T-helper 22 cell (primary cell): ENCODE measurements at places on chromosomes 3 and 15.

- DNase-seq = no peak
Measured at GRCh38 chr3:109072194-109072593, 45.7 kb downstream of the MORC1 start.

DNA sequence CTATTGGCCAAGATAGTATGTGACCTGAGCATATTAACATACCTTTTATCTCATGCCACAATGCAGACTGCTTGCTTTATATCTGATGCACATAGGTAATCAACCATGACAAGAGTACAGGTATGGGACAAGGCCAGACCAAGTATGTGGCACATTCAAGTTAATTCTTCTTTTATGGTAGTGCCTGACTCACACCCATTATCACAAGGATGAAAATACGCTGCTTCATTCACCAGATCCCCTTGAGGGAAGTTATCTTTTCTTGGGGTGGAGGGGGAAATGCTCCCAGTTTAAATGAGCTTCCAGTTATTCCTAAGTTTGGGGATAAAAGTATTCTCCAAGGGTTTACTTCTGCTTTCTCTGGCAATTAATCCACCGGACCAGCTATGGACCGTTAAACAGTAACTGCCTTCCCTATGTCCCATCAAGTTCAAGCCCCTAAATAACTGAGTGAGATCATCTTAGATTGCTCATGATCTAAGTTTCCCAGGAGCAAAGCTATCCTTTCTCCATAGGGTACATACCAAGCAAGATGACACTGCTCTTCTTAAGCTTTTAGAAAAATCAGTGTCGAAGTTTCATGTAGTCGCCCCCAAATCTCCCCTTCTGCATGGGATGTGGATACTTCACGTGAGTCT lies 1.9 kb downstream of the COL8A1 start:
- no peak for DNase-seq

GRCh38 chr15:57273402-57273801 lies 102.9 kb upstream of the CGNL1 start:
- no peak for DNase-seq

DNA sequence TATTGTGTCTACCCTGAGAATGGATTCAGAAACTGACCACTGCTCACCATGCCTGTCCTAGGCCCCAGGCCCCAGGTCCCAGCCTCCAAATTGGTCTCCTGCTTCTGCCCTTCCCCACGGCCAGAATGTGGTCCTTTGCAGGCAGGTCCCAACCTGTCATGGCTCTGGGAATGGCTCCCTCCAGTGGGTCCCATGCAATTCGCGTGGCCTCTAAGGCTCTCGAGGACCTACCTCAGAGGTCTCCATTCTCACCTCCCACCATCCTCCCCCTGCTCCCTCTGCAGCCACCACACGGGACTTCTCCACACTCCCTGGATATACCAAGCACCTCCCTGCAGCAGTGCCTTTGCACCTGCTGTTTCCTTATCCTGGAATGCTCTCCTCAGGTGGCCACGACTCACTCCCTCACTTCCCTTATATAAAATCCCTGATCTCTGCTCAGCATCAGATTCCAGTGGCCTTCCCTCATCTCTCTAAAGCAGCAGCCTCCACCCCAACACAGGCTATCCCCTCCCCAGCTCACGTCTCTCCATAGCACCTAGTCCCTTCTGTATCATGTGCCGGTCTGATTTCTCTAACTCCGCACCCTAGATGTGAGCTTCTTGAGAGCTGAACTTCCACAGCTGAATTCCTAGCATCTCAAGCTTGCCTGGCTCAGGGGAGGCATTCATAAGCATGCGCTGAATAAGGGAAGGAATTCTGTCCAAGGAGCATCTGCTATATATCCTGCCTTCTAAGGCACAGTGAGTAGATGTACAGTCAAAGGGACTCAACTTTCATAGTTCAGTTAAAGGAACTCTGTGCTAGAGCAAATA lies 56.9 kb downstream of the ARRDC4 start:
- DNase-seq = no peak

GRCh38 chr3:62602129-62602770 lies 228.9 kb upstream of the FEZF2 start:
- no peak for DNase-seq

DNA sequence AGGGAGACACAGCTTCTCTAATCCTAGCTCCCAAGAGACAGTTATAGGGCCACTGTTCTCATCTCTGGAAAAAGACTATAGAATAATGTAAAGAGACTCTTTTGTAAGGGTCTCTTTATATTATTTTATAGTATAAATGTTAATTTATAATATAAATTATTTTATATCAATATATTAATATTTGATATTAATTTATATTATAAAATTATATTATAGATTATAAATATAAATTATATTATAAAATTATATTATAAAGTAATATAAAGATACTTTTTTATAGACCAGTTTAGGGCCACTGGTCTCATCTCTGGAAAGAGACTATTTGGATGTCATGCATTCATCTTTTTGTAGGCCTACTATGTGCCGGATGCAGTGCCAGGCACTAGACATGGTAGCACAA lies 53.9 kb downstream of the SV2B start:
- no peak for DNase-seq

GRCh38 chr15:71449363-71449762 lies 334.1 kb downstream of the THSD4 start:
- no peak for DNase-seq

- no peak for DNase-seq
Measured at GRCh38 chr15:78438619-78439285, 736 bp downstream of the IREB2 start.

DNA sequence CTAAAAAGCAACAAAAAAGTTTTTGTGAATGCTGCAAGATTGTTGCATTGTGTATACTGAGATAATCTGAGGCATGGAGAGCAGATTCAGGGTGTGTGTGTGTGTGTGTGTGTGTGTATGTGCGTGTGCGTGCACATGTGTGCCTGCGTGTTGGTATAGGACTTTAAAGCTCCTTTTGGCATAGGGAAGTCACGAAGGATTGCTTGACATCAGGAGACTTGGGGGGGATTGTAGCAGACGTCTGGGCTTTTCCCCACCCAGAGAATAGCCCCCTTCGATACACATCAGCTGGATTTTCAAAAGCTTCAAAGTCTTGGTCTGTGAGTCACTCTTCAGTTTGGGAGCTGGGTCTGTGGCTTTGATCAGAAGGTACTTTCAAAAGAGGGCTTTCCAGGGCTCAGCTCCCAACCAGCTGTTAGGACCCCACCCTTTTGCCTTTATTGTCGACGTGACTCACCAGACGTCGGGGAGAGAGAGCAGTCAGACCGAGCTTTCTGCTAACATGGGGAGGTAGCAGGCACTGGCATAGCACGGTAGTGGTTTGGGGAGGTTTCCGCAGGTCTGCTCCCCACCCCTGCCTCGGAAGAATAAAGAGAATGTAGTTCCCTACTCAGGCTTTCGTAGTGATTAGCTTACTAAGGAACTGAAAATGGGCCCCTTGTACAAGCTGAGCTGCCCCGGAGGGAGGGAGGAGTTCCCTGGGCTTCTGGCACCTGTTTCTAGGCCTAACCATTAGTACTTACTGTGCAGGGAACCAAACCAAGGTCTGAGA lies 4.7 kb downstream of the BHLHE40 start:
- peak; percentile 90 for DNase-seq

GRCh38 chr15:91279486-91279885 lies 179.4 kb downstream of the SV2B start:
- DNase-seq = no peak

DNA sequence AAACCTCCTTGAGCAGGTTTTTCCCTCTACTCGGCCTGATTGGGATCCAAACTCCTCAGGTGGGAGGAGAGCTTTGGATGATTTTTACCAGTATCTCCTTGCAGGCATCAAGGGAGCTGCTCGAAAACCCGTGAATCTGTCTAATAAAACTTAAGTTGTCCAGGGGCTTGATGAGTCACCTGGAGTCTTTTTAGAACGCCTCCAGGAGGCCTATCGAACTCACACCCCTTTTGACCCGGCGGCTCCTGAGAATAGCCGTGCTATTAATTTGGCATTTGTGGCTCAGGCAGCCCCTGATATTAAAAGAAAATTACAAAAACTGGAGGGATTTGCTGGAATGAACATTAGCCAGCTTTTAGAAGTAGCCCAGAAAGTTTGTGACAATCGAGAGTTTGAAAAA lies 41.6 kb downstream of the ZBTB11 start:
- DNase-seq = no peak

DNA sequence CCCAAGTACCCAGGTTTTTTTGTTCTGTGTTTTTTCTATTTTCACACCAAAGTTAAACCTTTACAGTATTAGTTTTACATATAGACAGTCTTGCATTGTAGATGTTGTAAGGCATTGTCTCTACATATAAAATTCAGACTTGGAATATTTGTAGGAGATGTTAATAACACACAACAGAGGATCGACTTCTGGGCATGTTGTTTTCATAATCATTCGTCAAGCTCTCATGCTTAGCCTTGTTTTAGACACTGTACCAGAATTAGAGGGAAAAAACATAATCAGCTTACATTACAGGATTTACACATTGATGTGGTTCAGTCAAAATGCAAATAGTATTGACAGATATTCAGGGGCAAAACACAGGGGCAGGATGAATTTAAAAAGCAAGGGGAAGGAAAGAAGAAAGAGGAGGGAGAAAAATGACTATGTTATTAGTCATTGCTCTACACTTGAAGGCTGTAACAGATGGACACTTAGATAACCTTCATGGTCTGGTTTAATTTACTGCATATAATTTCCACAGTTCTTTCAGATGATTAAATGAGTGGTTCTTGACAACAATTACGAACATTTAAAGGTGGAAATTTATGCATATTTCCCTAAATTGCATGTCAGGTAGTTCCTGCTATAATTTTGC lies 7.5 kb downstream of the CMSS1 start:
- no peak for DNase-seq

DNA sequence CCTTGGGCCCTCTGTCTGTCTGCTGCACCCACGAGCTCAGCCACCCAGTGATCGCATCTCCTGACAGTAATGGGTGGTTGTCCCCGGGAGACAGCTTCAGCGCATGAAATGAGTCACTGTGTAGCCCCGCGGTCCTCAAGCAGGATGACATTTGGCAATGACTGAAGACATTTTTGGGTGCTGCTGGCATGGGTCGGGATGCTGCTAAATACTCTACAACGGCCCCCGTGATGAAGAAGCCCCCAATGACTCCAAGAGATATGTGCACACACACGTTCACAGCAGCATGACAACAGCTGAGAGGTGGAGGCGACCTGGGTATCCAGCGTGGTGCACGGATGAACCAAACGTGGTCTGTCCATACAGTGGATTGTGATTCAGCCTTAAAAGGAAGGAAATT lies 17.4 kb upstream of the ZXDC start:
- no peak for DNase-seq

- no peak for DNase-seq
Measured at GRCh38 chr15:86620641-86621349, 541.1 kb downstream of the AGBL1 start.

- DNase-seq = no peak
Measured at GRCh38 chr3:168030577-168030976, 65.1 kb downstream of the GOLIM4 start.
